ENCODE measurements at places on chromosomes 2 and 18.

DNA sequence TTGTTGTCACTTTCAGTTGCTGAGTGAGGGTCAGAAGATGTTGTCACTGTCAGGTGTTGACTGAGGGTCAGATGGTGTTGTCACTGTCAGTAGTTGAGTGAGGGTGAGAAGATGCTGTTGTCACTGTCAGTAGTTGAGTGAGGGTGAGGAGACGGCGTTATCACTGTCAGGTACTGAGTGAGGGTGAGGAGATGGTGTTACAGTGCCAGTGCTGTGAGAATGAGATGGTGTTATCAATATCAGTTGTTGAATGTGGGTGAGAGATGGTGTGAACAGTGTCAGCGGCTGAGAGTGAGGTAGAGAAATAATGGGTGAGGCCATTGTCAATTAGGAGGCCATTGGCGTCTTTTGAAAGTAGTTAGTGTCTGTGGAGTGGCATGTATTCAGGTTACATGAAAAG is 1.6 kb upstream of the ATP9B start:
- no peak for DNase-seq

GRCh38 chr18:77208964-77209363 is 40.7 kb upstream of the GALR1 start:
- peak; percentile 17 for DNase-seq

GRCh38 chr2:159515441-159515840 is 100.9 kb downstream of the BAZ2B start:
- no peak for DNase-seq

- DNase-seq: no peak
Observed at GRCh38 chr2:74499267-74499939, at the start of gene LBX2. Gene LBX2 (minus strand): TSS chr2:74499603. CDS start chr2:74499537, 66 bp downstream.

DNA sequence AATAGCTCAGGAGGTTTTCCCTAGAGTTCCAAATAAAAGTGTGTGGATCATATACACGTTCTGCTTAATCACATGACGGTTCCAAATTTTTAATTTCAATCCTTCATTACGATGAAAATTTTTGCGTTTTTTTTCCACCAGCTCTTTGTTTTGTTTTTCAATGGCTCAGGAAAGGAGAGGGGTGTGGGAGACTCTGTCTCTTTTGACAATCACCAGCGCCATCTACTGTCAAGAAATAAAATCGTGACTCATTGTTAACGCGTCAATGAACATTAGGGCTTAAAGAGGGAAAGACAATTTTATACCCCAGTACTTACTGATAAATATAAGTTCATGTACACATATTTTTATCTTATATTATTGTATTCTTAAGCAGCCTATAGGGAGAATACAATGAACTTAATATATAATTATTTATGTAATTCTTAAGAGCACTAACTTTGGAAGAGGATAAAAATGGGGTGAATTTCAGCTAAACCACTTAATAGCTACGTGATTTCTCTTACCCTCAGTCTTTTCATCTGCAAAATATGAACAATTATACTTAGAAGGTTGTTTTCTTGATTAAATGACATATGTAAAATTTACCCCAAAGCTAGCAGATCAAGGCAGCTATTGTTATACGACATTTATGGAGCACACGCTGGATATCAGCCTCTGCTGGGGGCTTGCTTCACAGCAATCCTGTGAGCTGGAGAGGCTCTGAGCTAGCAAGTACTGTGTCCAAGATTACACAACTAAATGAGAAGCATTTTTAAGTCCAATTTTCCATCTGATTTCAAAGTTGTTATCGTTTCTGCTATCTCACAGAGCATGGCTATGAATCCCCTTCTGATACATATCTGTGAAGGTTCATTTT is 47.4 kb upstream of the RMDN2 start:
- peak; percentile 58 for DNase-seq

- no peak for DNase-seq
Observed at GRCh38 chr2:29100564-29100963, 14.7 kb upstream of the CLIP4 start.

GRCh38 chr2:152431370-152432098 is 96.6 kb downstream of the FMNL2 start:
- DNase-seq: no peak

DNA sequence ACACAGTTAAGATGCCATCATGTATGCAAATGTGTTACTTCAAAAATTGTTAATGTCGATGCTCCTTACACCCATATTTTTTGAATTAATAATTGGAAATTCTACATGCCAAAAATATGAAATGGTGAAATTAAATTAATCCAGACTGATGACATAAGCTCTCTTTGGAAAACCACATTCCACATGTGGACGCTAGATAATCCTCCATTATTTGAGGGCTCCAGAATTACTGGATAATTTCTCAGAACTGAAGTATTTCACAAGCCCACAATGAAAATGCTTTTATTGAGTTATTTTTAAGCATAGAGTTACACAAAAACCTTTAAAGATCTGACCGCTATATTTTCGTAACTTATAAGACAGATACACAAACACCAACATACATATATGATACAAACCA is 47.8 kb downstream of the FARSB start:
- DNase-seq: no peak

DNA sequence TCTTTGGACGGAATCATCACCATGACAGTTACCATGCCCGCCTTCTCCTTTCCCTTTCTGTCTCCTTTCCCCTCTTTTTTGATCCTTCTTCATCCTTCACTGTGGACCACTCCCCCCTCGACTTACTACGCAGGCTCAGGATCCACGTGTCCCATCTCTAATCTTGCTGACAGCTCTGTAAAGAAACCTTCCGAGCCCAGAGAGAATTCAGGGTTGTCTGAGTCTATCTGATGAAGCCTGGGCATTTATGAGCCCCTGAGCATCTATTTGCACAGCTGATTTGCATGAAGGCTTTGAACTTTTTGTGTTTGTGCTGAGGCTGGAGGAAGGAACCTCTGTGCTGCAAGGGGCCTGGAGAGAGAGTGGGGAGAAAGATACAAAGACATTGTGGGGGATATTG is 50.7 kb downstream of the CIB4 start:
- DNase-seq: no peak

GRCh38 chr2:188238386-188238785 is 53.3 kb upstream of the GULP1 start:
- DNase-seq: no peak

- DNase-seq: no peak
Observed at GRCh38 chr2:69171116-69171896, 158.3 kb downstream of the ANTXR1 start.

DNA sequence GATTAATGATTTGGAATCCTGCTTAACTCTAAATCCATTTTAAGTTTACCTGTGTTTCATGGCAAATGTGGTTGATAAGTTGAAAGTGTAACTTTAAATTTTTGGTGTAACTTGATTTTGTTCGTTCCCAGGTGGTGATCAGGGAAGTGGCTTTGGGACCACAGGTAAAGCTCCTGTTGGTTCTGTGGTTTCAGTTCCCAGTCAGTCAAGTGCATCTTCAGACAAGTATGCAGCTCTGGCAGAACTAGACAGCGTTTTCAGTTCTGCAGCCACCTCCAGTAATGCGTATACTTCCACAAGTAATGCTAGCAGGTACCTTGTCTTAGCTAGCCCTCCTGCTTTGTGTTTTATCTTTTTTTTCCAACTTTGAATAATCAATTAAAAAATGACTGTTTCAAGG is 62.8 kb downstream of the AGFG1 start:
- DNase-seq: no peak

DNA sequence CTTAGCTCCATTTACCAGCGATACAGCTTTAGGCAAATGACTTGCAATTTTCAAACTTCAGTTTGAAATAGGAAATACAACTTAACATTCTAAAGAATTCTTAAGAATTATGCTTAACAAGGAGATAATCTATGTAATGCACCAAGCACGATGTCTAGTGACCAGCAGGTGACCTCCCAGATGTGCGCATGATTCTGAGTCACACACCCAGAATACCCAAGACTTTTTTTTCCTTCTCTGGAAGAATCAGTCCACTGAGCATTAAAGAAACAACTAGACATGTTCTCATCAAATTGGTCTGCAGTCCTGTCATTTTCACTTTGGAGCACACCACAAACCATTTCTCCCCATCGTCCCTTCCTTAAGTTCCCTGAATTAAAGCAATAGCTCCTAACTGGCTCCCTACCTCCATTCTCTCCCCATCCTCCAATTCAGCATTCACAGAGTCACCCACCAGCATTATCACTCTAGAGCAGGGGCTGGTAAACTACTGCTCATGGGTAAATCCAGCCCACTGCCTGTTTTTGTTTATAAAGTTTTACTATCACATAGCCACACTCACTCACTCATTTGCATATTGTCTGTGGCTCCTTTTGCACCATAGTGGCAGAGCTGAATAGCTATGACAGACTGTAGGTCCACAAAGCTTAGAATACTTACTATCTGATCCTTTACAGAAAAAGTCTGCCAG is 13.2 kb downstream of the EVA1A start:
- DNase-seq: no peak

GRCh38 chr2:111054791-111055691 is 65.7 kb upstream of the BCL2L11 start:
- DNase-seq: peak; percentile 48

- no peak for DNase-seq
Observed at GRCh38 chr2:171318463-171318934, 115.3 kb downstream of the METTL8 start.

- DNase-seq: no peak
Observed at GRCh38 chr2:175004730-175004979, 526 bp downstream of the CHN1 start.

- DNase-seq: no peak
Observed at GRCh38 chr18:77061946-77062517, 70.6 kb downstream of the MBP start.

DNA sequence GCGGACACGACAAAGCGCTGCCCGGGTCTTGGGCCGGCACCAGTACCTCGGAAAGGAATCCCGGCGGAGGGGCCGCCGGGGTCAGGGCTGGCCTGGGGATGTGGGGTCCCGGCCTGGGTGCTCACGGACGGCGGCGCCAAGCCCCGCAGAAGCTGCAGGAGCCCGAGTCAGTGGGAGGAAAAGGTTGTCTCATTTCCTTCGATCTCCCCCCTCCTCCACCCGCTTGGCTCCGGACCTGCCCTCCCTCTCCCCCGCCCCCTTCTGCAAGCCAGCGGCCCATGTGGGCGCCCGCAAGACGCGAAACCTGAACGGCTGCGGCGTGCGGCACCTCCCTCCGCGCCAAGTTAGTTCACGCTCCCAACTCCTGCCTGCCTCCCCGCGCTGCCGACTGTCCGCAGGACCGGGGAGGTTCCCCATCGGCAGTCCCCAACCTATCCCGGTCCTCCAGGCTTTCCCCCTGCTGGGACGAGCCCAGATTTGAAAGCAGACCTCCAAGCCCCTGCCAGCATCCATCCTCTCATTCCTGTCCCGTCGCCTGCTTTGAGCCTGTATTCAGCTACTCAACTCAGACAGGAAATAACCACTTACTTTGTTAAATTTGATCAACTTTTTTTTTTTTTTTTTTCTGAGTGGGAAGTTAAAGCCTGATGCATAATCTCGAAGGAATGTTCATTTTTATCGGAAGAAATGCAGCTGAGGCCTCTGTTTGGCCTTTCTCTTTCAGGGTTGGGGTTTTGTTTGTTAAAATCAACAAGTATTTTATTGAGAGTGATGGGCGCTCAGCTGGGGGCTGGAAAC is at the start of gene EVA1A:
Gene EVA1A, minus strand, starts transcription at position 172 of the 798 bp plus-strand sequence. CDS start 42,799 bp downstream, outside the sequence.
- peak; percentile 9 for DNase-seq

DNA sequence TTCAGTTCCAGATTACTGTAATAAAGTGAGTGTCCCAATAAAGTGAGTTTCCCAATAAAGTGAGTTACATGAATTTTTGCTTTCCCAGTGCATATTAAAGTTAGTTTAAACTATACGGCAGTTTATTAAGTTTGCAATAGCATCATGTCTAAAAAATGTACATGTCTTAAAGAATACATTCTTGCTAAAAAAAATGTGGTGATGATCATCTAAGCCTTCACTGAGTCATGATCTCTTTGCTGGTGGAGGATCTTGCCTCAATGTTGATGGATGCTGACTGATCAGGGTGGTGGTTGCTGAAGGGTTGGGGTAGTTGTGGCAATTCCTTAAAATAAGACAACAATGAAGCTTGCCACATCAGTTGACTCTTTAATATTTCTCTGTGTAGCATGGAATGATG is 664.2 kb downstream of the TDRD15 start:
- DNase-seq: no peak

GRCh38 chr2:6475155-6475940 is 390.4 kb downstream of the CMPK2 start:
- no peak for DNase-seq

GRCh38 chr2:157789256-157789655 is 86.9 kb downstream of the ACVR1 start:
- no peak for DNase-seq

DNA sequence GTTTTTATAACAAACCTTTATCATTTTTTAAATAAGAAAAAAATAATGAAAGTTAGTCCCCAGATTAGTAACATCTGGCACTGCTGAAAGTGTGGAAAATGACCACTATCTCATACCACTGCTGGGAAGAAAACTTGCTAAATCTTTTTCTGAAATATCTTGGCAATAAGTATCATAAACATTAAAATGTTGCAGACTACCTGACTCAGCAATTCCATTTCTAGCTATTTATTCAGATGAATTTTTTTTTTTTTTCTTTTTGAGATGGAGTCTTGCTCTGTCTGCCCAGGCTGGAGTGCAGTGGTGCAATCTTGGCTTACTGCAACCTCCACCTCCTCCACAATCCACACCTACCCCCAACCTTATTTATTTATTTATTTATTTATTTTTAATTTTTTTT is 35.3 kb upstream of the SOS1 start:
- no peak for DNase-seq

DNA sequence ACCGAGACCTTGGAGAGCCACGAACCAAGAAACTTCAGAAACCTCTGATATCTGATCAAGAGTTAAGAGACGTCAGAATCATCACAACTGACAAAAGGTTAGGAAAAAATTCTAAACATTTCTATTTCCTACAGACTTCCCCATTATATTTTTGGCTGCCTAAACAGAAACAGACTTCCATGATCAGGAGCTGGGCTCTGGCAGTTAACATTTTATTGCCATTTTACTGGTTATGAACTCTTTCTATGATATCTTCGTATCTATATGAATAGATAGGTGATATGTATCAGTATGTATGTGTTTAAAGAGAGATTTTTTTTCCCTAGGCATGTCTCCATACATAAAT is 31.1 kb upstream of the PPP1R1C start:
- no peak for DNase-seq

- no peak for DNase-seq
Observed at GRCh38 chr18:24341361-24341760, 56.3 kb downstream of the OSBPL1A start.

DNA sequence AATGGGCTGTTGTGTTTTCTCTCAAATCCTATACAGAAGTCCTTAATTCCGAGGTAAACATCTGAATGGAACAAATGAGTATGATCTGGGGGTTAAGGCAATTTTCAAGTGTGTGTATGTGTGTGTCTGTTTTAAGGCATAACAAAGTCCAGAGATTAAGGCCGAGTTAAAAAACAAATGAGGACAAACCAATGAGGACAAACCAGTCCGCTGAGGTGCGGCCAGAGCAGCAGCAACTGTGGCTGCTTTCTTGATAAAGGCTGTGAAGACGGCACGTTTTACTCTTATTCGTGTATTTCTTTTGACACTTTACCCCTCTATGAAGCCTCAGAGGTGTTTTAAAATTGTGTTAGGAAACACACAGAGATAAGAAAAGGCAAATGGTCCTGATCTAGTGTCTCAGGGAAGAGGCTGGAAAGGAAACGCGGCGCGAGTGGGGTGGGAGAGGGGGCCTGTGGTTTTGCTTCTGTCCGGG is 495 bp upstream of the GULP1 start:
- no peak for DNase-seq
